ENCODE measurements at places on chromosomes 16 and 17.

- DNase-seq, result no peak
Measured at GRCh38 chr16:12600536-12601256, 203.0 kb downstream of the CPPED1 start.

GRCh38 chr17:32558326-32558955, 71.6 kb downstream of the CDK5R1 start:
- DNase-seq, result no peak

- no peak for DNase-seq
Measured at GRCh38 chr17:27396045-27396444, 60.2 kb upstream of the KSR1 start.

GRCh38 chr16:19700319-19700781, 17.7 kb downstream of the KNOP1 start:
- DNase-seq, result no peak

DNA sequence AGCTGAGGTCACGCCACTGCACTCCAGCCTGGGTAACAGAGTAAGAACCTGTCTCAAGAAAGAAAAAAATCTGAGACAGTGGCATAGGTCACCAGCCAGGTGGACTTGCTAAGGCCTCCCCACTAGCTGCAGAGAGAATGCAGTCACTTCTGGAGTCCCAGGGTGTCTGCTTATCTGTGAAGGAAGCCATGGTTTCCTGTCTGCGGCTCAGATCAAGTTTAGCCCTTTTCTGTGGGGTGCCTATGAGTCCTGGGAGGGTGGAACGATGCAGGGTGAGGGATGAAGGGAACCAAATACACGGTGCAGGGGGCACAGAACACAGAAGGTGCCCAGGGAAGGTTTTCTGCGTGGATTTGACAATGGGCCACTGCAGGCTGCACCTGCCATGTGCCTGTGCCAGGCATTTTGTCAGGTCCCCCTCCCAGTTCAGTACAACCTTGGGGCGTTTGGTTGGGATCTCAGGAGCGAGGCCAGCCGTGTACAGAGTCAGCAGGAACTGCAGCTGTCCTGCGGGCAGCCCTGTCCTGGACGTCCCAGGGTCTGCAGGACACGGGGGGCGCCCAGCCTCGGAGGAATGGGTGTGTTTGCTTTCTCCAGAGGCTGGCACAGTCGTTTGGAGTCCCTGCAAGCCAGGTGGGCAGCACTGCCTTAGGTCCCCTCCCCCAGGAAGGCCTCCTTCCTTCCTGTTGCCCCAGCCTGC, 41.8 kb downstream of the RAB11FIP4 start:
- DNase-seq, result peak; percentile 25

DNA sequence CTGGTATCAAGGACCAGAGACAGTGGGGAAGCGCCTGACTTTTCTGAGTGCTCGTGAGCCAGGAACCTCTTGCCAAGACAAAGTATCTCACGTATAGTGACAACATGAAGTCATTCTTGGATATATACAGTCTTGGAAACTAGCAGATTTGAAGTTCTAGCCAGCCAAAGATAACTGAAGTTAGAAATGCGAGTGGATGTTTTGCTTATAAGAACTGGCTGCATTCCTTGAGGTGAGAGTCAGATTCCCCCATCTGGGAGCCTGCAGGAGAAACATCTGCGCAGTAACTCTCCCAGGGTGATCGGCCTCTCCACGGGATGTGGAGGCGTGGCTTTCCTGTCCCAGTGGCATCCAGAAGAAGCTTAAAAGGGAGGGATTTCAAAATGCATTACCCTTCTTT, 89.8 kb downstream of the SHISA6 start:
- no peak for DNase-seq

GRCh38 chr17:40168262-40168832, 8.9 kb upstream of the RAPGEFL1 start:
- DNase-seq, result peak; percentile 29
